PC-9 (cell line): ENCODE measurements at places on chromosomes 13 and 19. TPM values are rescaled to one million over a fixed set of nuclear protein-coding genes. Genes with fewer than 3 reads are reported as not detected.

Gene ZNF541
- not detected in 2 replicates for total RNA-seq

DNA sequence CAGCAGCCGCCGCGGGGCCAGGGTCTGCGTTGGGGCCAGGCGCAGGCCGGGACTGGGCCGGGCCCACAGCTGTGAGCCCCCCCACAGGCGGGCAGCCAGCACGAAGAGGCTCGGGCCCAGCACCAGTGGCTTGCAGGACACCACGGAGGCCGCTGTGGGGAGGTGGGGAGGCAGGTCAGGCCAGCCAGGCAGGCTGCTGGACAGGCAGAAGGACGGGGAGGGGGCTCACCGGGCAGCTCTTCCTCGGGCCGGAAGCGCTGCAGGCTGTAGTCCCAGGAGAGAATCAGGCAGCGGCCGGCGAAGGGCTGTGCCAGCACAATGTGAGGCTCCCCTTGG lies 8.3 kb downstream of the LGI4 start:
- no peak for DNase-seq

DNA sequence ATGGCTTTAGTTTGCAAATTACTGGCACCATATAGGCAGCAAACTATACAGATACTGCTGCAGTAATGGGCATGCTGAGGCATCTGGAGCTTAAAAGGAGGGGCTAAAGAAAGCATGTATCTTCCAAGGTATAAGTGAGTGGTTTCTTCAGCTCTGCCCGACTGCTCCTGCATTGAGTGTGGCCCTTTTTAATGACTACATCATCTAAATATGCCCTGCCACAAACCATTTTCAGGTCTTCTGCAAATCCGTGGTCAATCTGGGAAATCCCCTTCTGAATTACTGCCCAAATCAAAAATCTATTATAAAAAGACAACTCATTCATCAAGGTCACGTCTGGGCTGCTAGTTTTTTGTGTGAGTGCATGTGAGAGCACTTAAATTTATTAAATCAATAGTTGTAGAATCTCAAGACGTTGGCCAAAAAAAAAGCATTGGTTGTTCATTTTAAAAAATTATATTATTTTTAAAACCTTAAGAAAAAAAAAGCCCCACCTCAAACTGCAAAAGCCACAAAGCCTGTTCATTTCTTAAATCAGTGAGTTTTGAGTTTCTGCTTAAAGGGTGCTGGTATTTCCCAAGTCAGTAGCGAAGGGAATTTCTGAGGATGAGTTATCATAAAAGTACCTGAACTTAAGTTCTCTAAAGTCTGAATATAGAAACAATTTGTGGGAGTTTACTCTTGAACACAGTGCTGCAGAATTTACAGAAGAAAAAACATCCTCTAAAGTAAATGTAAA lies 16.3 kb downstream of the LCP1 start:
- DNase-seq, result no peak

GRCh38 chr19:49362048-49362928 lies at the start of gene TEAD2:
Gene TEAD2, minus strand, starts transcription at chr19:49362416. Its CDS starts 2,341 bp downstream, at chr19:49360075.
- peak; percentile 66 for DNase-seq

GRCh38 chr13:74246487-74246886 lies 112.3 kb upstream of the KLF12 start:
- no peak for DNase-seq

DNA sequence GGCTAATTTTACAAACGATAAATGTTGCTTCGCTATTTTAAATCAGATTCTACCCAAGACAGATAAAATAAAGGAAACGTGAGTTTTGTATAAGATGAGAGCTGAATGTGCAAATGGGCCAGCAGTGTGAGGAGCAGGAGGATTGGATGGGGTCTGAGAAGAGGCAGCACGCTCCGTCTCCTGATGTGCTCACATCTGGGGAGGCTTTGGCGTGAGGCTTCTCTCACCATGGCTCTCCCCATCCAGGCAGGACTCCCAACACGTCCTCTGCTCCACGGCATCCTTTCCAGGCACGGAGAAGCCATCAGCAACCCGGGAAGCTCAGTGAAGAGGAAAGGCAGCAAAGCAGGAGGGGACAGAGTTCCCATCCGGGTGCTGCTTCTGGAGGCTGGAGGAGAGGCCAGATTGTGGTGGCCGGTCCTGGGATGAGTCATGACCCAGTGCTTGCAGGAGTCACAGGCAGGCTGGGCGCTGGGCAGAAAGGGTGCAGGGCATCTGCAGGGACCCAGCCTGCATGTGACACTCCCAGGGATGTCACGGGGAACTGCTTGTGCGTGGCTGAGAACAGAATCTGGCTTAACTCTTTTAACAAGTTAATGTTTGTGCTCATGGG lies 47.5 kb downstream of the ZNF536 start:
- no peak for DNase-seq

Gene CLEC4G
- total RNA-seq, result not detected in 2 replicates

DNA sequence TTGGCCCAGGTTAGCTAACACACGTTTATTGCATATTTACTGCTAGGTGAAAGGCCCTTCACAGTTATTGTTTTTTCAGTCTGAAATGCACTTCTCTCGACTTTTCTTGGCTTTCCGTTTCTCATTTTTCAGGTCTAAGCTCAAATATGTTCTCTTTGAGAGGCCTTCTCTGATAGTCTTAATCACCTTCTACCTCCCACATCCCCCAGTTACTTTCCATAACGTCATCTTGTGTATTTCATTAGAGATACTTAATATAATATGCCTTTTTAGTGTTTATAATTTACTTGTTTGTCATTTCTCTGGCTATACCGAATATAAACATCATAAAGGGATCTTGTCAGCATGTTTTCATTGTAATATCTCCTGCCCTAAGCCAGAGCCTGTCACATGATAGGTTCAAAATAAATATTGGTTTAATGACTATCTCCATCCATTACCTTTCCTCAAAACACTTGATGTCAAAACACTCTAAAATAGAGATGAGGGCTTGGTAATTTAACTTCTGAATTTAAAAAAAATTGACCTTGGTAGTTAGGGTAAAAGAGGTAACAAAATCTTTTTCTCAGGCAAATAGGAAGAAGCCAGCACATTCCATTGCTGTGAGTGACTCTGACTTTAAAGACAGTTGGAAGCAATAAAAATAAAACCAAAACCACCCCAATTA lies 168.6 kb upstream of the RFC3 start:
- no peak for DNase-seq

DNA sequence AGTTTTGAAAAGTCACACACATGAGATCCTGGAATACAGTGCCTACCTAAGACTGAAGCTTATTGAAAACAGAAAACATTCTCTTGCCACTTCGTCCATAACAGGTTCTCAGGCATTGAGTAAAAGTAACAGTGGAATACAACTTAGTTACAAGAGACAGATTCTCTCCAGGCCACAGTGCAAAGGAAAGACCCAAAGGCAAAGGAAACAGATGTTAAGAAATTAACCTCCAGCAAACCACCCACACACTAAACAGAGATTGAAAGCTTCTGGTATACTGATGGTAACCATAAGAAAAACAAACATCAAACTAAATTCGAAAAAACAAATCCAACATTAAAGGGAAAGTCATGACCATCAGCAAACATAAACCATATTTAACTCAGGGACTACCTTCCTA lies 914.7 kb downstream of the SLITRK5 start:
- no peak for DNase-seq

DNA sequence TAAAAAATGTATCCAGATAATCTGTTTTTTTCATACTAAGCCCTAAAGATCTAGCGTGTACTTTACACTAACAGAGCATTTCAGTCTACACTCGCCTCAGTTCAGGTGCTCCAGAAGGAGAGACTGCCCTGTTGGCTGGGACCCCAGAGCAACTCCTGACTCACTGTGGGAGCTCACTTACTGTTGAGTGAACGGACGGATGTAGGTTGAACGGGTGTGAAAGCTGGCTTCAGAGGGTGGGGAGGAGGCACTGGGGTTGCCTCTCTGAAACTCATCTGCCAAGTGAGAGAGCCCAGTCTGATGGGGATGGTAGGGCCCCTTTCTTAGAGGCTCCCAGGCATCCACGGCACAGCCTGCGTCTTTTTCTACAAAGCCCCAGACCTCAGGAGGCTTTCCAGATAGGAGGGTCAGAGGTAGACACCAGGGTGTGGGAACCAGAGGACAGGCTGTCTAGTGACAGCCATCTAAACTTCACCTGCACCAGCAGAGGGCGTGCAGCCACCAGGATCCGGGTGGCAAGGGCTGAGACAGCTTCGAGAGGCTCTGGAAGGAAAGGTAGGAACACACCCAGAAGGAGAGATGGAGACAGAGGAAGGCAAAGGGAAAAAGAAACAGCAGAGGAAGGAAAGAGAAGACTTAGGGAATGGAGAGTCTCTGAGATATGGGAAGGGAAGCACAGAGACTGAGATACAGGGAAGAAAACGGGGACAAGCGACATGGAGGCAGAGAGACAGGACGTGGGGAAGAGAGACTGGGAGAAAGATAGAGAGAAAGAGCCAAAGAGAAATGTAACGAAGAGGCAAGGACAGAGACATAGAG lies 3.7 kb downstream of the KASH5 start:
- peak; percentile 61 for DNase-seq

DNA sequence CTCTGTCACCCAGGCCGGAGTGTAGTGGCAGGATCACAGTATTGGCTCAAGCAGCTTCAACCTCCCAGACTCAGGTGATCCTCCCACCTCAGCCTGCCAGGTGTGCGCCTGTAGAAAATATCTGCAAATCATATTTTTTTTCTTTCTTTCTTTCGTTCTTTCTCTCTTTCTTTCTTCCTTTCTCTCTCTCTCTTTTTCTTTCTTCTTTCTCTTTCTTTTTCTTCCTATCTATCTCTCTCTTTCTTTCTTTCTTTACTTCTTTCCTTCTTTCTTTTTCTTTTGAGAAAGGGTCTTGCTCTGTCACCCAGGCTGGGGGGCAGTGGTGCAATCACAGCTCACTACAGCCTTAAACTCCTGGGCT lies 16.3 kb upstream of the IGSF23 start:
- DNase-seq, result no peak

DNA sequence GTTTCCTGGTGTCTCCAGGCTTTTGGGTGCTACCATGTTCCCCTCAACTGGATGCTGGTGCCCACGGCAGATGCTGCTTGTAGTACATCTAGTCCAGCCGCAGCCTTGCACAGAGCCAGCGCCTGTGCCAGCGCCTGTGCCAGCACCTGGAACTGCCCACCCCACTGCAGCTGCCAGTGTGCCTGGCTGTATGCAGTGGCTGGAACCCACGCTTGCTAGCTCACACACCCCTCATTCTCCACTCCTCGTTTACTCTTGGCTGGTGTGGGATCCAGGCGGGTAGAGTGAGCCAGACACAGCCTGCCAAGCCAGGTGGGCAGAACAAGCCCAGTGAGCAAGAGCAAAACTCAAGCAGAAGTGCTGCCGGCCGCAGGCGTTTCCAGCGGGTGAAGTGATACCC lies 428.6 kb downstream of the SLITRK1 start:
- no peak for DNase-seq

GRCh38 chr13:29861694-29862110 lies 11.3 kb upstream of the UBL3 start:
- DNase-seq, result peak; percentile 58

- no peak for DNase-seq
Observed at GRCh38 chr19:920051-920864, 3.1 kb downstream of the KISS1R start.

- no peak for DNase-seq
Observed at GRCh38 chr13:91078093-91078679, 269.3 kb upstream of the MIR17HG start.

DNA sequence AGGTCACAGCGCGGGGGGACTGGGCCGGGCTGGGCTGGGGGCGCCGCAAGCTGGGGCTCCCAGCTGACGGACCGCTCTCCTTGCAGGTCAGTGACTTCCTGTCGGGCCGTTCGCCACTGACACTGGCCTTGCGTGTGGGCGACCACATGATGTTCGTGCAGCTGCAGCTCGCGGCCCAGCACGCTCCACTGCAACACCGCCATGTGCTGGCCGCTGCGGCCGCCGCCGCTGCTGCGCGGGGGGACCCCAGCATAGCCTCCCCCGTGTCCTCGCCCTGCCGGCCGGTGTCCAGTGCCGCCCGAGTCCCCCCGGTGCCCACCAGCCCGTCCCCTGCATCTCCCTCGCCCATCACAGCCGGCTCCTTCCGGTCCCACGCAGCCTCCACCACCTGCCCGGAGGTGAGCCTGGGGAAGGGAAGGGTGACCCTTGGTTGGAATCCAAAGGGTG lies 5.7 kb downstream of the MIDN start:
- no peak for DNase-seq

- DNase-seq, result no peak
Observed at GRCh38 chr13:34344816-34345215, 526.9 kb downstream of the RFC3 start.

DNA sequence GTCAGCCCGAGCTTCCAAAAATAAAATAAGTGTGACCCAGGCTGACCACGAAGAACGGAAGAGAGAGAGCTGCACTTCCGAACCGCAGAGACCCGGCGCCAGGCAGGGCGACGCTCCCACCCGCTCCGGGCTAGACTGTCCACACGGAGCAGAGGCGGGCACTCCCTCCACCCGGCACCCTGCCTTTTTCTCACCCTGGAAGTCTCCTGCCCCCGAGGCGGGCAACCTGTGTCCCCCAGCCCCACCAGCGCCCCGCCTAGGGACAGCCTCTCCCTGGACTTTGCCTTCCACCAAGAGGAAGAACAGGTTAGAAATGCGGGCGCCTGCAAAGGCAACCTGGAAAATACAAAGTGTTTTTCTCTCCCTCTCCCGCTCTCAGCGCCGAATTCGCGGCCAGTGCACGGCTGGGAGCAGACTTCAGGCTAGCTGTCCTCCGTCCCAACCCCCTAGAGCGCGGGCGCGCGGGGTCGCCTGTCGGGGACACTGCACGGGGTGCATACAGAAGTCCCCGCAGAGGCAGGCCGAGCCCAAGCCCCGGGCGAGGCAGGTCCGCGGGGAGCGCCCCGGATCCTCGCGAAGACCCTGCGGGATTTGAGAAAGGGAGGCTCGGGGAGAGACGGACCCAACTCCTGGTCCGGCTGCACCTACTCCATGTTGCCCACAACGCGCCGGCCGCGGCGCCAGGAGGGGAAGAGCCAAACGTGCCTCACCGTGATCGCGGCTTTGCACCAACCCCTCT lies 845 bp downstream of the SPRY2 start:
- no peak for DNase-seq

DNA sequence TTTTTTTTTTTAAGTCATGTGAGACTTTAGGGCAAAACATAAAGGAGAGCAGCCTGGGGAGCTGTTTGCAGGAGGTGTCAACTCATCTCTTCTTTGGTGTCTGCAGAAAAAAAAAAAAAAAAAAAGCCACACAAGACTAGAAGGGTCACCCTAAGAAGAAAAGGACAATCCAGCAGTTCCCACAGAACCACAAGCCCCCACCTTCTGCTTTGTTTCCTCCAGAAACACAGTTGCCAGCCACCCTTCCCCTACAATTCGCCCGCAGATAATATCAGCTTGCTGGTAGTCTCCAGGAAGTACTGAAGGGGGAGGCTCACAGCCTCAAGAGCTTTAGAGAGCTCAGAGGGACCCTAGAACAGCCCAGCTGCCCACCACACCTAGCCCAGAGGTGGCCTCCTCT lies 22.3 kb upstream of the ZBTB7A start:
- DNase-seq, result no peak

- DNase-seq, result no peak
Observed at GRCh38 chr19:12345197-12345596, 11.8 kb upstream of the ZNF563 start.

Gene ZNF443
- 3.3 and 3.5 TPM in 2 replicates for total RNA-seq

DNA sequence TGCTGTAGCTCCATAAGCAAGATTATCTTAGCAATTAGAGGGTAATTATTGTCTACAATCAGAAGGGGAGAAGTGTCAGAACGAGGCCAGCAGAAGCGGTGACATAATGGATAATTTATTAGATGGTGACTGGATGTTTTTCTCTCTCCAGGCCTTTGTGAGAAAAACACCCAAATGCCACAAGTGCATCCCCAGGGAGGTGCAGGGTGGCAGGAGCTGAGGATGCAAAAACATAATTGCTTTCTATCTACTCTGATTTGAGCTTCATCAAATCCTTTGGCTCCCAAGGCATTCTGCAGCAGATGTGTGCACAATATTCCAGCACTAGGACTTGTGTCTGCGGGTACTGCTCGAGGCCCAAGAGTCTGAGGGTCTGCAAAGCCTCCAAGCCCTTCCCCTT lies 220.1 kb upstream of the SERP2 start:
- no peak for DNase-seq

Gene IL27RA
- 7.8 and 11.9 TPM in 2 replicates for total RNA-seq

Gene IZUMO2
- not detected in 2 replicates for total RNA-seq
